ENCODE measurements at places on chromosomes 6 and 20.

GRCh38 chr20:57749869-57750268, 40.1 kb upstream of the PMEPA1 start:
- DNase-seq: no peak

GRCh38 chr20:55172310-55173002, 697.1 kb downstream of the DOK5 start:
- DNase-seq: no peak

- no peak for DNase-seq
Observed at GRCh38 chr6:40407239-40407638, 179.9 kb downstream of the LRFN2 start.

GRCh38 chr6:166411271-166411670, 28.5 kb upstream of the MPC1 start:
- DNase-seq: no peak

- no peak for DNase-seq
Observed at GRCh38 chr6:164229716-164230115, 815.2 kb downstream of the QKI start.

DNA sequence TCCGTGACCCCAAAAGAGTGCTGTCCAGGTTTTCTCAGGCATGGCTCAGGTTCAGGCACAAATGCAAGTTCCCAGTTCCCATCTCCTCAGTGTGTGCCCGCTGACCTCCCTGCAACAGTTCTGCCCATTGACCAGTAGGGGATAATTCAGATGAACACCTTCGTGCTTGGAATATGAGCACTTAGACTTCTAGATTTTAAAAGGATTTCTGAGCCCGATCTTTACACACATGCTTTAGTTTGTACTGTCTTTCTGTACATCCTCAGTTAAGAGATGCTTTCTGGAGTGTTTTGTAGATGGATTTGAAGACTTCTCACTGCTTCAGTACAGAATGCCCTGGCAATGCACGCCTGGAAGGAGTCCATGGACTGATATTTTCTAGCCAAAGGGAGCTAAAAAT, 239.6 kb upstream of the PLCB4 start:
- peak; percentile 19 for DNase-seq

GRCh38 chr6:90033746-90034271, 139.5 kb downstream of the GJA10 start:
- no peak for DNase-seq

Data from DMS53 (cell line).